NCI-H1417 treated with DMSO at 0.1 percent for 48 hours (cell line): ENCODE measurements at places on chromosomes 16 and 17.

- DNase-seq, result no peak
Observed at GRCh38 chr17:34358631-34359030, 2.4 kb downstream of the CCL13 start.

DNA sequence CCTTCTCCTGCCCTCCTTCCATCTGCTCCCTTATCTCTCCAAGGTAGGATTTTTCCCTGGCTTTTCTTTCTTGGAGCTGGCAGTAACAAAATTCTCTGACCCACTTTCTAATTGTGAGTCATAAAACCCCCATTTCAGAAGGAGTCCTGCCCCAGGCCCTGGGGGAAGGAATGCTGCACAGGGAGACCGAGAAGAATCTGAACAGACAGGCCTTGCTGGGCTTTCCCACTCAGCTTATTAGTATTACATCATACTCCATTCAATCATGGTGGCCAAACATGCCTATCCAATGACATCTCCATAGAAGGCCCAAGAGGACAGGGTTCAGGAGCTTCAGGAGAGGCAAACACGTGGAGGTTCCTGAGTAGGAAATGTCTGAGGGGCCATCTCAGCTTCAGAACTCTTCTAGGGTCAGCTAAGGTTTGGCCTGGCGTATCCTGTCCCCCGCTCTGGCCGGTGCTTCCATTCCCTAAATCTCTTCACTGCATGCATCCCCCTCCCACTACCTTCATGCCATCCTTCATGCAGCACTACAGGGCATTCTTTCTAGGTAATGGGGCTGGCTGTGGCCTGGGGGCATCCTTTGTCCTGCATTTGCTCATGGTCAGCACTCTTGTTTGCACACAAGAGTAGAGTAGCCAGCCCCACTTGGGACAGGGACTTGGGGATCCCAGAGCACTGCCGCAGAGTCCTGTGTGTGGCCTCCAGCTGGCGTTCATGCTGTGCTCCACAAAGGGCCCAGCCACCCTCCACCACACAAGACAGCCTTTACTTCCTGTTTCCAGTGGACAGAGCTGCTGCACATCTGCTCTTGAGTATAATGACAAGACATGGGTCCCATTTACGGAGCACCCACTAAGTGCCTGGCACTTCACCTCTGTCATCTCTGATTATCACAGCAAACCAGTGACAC, 8.2 kb downstream of the SLC6A2 start:
- DNase-seq, result no peak

- no peak for DNase-seq
Observed at GRCh38 chr17:57480438-57481196, 224.3 kb downstream of the MSI2 start.

- DNase-seq, result no peak
Observed at GRCh38 chr17:48589831-48590606, at the start of gene HOXB3. Gene HOXB3, minus strand, starts transcription at chr17:48590241. Its CDS starts 37,767 bp downstream, at chr17:48552474.

DNA sequence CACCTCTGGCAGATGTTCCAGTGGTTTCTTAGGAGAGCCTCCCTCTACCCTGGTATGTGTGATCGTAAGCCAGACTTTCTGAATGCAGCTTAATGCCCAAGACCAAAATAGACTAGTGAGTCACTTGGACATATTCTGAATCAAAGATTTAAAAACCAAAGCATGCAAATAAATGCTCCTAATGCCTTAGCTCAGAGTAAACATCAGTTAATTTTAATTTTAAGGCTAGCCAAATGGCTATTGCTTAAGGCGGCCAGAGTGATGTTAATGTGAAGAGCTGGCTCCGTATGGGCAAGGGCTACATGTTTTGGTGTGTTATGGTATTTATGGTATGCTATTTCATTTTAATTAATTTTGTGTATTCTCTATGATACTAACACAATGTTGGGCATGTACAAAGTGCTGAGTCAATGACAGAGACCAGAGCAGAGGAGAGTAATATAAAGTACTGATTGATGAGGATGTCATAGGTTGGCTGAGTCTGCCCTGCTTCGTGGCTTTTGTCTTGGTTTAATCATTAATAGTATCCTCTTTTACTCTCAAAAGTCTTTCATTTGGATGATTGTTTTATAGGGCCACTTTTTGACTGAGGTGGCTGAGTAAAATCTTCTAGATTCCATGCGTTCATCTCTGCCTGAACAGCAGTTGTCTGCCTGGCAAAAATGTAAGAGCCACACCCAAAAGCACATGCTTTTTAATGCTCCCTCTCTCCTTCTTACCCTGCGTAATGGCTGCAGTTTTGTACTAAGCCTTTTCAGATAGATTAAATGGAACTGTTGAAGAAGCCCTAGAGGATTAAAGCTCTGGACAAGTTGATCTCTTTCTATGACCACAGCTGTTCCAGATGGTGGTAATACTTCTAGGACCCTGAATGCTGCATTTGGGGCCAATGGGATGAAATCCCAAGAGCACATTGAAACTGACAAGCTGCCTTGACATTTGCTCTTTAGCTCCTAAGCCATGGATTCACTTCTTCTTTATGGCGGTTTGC, 59.6 kb downstream of the MAP2K6 start:
- DNase-seq, result no peak

DNA sequence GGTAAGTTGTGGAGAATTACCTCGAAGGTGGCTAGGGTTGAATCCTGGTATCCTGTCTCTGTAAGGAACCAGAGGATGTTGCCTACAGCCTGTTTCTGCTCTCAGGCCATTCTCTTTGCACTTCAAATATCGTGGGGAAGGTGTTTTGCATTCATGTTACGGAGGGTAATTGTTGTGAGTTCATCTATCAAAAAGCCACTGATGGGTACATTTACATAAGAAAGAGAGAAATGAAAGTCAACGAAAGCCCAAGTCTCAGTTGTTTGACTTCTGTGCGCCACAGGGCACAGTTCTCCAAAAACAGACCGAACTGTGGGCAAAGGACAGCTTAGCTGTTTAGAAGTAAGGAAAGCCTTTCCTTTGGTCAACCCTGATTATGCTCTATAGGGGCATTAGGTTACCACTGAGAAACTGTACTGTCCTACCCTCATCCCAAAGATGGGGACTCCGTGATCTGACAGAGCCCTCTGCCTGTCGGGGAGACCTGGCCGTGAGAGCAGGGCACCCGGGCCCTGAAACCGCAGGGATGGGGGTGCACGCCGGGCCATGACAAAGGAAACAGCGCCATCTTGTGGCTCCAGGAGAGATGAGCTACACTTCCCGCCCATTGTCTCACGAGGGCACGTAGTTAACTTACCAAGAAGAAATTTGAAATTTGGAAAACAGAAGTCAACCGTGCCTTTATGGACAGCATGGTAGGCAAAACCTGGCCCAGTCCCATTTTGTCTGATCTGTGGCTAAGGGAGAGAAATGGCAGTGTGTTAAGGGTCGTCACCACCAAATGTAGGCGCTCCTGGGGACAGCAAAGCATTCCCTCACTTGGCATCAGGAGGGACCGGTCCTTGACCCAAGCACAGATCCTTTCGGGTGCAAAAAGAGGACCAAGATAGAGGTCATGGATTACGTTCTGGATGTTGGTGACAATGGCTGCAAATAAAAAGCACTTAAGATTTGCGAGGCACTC, 74.5 kb upstream of the DYNLRB2 start:
- DNase-seq, result no peak

- DNase-seq, result peak; percentile 16
Observed at GRCh38 chr17:40949418-40949817, 12.0 kb upstream of the KRT23 start.

DNA sequence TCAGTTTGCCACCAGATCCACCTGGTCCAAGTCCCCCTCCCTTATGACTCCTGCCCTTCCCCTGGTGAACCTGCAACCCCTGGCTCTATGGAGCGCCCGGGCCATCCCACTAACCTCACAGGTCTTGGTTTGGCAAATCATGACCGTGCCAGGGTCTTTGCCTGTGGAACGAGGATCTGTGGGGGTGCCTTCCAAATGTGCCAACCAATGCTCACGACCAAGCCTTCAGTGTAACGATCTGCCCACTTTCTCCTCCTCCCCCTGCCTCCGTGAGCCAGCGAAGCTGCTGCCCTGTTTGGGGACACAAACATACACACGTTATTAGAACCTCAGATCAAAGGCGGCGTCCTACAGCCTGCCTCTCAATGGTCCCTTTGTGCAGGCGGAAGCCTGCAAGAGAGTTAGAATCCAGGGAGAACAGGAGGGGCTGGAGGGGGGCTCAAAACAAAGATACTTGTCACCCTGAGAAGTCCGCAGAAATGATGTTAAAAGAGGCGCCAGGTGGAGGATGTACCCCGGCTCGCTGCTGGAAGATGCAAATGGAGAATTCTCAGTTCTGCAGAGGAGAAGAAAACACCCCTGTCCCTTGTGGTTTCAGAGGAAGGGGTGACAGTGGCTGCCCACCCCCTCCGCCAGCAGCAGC, 9.0 kb upstream of the NKD1 start:
- no peak for DNase-seq

GRCh38 chr16:11291091-11291703, 10.1 kb upstream of the PRM1 start:
- DNase-seq, result no peak

DNA sequence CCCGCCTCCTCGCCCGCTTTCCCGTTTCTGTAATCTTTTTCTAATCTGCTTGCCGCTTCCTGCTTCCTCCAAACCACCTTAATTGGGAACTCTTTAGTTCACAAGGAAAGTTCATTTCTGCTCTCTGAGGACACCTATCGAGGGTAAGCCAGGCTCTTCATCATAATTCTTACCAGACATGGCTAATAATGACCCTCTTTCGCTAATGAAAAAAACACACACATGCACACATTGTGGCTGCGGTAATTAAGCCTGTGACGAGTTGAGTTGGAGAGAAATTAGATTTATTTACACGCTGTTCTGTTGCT, 100.6 kb downstream of the ZNF423 start:
- DNase-seq, result no peak

GRCh38 chr17:64742326-64742725, 80.2 kb upstream of the SMURF2 start:
- DNase-seq, result no peak

- DNase-seq, result no peak
Observed at GRCh38 chr17:43515656-43516055, 30.5 kb downstream of the ETV4 start.

- DNase-seq, result no peak
Observed at GRCh38 chr17:50818261-50818660, 17.1 kb upstream of the WFIKKN2 start.

DNA sequence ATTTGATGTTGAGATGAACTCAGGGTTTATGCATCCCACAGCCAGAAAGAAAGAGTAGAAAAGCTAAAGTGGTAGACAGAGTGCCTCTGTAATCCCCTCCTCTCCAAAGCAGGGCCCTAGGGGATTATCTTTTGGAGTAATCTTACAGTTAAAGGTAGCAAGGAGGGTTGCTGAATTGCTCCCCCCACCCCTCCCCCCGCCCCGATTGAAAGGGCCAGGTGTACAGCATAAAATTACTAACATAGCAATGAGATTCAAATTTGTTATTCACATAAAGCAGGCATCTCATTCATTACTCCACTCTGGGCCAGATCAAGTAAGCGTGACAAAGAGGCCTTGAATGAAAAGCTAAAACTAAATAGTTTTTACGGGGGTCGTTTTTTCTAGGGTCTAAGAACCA, 72.7 kb downstream of the STH start:
- no peak for DNase-seq

DNA sequence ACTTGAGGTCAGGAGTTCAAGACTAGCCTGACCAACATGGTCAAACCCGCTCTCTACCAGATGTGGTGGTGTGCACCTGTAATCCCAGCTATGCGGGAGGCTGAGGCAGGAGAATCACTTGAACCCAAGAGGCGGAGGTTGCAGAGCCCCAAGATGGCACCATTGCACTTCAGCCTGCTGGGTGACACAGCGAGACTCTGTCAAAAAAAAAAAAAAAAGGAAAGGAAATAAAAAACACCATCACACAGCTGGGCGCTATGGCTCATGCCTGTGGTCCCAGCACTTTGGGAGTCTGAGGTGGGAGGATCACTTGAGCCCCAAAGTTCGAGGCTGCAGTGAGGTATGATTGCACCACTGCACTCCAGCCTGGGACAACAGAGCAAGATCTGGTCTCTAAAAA, 13.3 kb upstream of the SBK1 start:
- DNase-seq, result no peak

DNA sequence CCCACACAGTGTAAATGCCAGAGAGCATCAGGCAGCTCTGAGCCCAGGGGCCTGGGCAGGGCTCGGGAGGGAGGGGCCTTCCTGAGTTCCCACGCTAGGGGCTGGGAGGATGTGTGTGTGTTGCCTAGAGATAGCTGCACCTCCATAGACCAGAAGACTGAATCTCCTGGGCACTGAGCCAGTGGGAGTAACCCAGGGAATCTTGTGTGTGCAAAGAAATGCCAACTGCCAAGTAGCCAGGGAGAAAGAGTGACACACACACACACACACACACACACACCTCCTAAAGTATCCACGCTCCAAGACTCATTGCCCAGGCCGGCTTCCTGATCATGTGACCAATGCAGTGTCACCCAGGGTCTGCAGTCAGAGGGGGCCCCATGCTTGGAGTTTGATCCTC, 166.2 kb upstream of the RPL38 start:
- no peak for DNase-seq

DNA sequence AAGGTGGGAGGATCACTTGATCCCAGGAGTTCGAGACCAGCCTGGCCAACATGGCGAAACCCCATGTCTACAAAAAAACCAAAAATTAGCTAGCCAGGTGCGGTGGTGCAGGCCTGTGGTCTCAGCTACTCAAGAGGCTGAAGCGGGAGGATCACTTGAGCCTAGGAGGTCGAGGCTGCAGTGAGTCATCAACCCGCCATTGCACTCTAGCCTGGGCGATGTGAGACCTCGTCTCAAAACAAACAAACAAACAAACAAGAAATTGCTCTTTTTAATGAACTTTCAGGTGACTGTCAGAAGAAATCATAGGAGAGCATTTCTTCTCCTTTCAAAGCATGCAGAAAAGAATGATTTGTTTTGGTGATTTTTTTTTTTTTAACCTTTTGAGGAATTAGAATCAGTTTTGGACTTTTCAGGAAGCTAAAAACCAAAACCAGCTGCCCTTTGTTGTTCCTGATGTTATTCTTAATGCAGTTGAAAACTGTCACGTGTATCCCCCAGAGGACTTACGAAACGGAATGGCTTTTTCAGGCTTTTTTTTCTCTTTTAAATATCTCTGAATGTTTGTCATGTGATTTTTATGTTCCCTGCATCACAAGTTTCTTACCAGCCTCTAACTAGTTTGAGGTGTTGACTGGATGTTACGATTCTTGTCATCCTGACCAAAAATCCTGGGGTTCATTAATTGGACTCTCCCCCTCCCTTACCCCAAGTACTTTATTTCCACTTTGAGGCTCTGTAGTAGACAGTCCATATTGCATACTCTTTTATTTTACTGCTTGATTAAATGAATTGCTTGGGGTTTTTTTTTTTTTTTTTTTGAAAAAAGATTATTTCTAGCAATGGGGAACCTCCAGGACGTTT, 34.1 kb downstream of the SNX29 start:
- no peak for DNase-seq

DNA sequence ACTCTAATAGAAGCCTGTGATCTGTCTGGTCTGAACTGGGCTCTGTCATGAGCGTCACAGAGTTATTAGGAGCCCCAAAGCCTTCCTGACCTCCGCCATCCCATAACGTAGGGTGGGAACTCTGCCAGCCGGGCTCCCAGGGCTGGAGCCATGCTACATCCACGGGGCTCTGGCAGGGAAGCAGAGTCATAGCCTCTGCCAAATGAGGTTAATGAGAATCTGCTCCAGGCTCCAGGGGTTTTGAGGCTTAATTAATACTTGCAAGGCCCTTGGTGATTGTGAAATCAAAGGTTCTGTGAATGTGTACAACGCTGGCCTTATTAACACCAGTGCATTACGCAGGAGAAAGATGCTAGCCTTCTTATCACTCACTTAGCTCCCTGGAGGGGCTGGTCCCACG, 42.4 kb upstream of the ZFP90 start:
- no peak for DNase-seq
